ENCODE measurements at places on chromosomes 4 and X.
A peak's percentile ranks its signal among the peaks of the same experiment; 100 is the strongest.

DNA sequence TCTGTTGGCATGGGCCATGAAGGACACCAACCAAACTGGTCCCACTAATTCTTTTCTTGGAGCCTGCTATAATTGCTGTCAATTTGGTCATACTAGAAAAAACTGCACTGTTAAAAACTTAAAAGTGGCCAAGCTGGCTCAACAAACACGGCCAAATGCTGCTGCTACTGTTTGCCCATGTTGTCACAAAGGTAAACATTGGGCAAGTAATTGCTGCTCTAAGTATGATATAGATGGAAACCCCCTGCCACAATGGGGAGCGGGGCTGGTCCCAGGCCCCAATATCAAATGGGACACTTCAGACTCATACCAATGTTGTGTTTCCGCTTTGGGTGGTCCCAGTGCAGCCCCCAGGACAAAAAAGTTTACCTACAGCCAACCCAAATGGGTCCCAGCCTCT lies 52.1 kb downstream of the SPIN3 start:
- DNase-seq: no peak

GRCh38 chrX:136630881-136631280 lies 17.1 kb upstream of the CD40LG start:
- no peak for DNase-seq

- DNase-seq: no peak
Observed at GRCh38 chr4:819401-820229, 6.3 kb downstream of the CPLX1 start.

- no peak for DNase-seq
Observed at GRCh38 chrX:100677611-100678181, 33.7 kb downstream of the SRPX2 start.

DNA sequence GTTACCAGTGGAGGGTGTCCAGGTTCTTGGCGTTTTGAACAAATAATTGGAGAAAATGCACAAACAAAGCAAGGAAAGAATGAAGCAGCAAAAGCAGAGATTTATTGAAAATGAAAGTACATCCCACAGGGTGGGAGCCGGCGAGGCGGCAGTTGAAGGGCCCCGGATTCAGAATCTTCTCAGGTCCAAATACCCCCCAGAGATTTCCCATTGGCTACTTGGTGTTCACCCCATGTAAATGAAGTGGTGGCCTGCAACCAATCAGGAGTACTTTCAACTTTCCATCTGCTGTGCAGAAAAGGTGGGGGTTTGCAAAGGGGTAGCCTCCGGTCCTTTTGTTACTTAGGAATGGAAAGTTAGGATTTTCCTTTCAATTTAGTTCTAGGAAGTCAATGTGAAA lies 1447.0 kb downstream of the C4orf33 start:
- no peak for DNase-seq

DNA sequence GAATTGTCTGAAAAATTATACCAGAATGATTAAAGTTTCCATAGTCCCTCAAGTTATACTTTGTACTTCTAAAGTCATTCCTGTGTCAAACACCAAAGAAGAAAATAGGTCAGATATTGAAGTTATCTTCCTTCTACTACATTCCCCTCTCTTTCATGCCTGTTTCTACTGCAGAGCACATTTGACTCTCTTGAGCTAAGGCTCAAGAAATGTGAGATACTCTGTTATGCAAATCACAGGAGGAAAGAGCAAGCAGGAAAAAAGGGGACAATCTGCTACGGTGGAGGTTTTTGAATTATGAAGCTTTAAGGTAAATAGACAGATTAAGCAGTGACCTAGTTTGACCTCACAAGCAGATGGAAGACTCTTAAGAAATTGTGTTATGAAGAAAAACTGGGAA lies 198.9 kb upstream of the LDB2 start:
- DNase-seq: no peak

GRCh38 chr4:38166082-38166481 lies 205.9 kb downstream of the PTTG2 start:
- no peak for DNase-seq

- DNase-seq: no peak
Observed at GRCh38 chr4:52655506-52655905, 3.6 kb downstream of the USP46 start.

- DNase-seq: no peak
Observed at GRCh38 chr4:47615385-47615784, 130.3 kb downstream of the ATP10D start.

- no peak for DNase-seq
Observed at GRCh38 chr4:98506462-98507132, 151.8 kb downstream of the TSPAN5 start.

- DNase-seq: peak; percentile 90
Observed at GRCh38 chr4:124641715-124642381, 70.7 kb downstream of the ANKRD50 start.

DNA sequence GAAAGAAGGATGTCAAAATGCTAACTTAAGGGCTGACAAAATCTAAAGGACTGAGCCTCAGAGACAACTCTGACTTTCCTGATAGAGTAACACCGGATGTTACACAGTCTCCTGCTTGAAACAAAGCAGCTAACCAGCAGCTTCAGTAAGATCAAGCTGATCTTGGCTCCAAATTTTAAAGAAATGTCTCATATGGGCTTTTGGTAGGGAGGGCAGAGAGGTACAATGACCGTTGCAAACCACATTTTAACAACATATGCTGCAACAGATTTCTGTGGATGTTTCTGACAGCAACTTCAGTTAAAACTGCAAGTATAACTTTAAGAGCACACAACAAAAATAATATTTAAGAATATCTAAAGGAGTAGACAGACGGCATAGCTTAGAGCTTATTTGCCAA lies 9.1 kb downstream of the RPGR start:
- no peak for DNase-seq

GRCh38 chr4:134470544-134470943 lies 269.0 kb upstream of the PABPC4L start:
- no peak for DNase-seq

DNA sequence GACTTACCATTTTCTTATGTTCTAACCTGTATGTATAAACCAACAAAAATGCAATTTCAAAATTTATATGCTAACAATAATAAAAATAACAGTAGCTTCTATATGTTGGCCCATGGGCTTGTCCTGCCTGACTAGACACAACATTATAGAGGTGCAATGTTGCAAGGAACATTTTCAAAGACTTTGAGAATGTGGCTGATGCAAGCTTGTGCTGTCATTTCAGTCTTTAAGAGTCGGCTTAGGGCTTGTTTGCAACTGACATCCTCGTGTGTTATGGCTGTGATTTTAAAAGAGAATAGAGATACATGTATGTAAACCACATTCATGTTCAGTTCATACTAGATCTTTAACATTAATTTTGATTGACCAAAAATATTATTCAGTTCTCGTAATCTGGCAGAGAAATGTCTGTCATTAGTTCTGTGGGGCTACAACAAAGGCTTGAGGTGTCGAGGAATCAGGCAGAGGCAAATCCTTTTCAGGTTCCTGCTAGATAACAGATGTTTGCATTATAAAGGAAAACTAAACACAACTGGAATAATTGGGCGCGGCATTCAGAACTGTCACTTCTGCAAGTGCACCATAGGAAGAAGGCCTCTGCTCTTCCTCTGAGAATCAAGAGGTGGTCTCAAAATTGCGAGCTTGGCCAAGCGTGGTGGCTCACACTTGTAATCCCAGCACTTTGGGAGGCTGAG lies 13.1 kb downstream of the TMSB4X start:
- DNase-seq: no peak

- no peak for DNase-seq
Observed at GRCh38 chr4:23877758-23878229, 12.1 kb downstream of the PPARGC1A start.

DNA sequence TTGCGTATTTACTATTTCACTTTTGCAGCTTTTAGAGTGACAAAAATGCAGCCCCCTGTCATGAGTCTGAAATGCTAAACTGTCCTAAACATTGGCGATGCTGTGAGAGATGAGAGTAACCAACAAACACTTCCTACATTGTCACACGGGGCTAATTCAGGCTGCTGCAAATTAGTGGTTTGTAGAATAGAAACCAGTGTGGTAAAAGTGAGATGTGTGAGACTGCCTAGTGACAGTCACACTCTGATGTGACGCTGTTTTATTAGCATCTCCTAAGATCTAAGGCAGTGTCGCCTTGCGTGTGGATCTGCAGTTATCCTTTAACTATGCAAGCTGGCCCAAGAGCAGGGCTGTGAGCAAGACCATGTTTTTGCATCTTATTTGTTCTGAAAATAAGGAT lies 800.2 kb upstream of the TENM3 start:
- no peak for DNase-seq

DNA sequence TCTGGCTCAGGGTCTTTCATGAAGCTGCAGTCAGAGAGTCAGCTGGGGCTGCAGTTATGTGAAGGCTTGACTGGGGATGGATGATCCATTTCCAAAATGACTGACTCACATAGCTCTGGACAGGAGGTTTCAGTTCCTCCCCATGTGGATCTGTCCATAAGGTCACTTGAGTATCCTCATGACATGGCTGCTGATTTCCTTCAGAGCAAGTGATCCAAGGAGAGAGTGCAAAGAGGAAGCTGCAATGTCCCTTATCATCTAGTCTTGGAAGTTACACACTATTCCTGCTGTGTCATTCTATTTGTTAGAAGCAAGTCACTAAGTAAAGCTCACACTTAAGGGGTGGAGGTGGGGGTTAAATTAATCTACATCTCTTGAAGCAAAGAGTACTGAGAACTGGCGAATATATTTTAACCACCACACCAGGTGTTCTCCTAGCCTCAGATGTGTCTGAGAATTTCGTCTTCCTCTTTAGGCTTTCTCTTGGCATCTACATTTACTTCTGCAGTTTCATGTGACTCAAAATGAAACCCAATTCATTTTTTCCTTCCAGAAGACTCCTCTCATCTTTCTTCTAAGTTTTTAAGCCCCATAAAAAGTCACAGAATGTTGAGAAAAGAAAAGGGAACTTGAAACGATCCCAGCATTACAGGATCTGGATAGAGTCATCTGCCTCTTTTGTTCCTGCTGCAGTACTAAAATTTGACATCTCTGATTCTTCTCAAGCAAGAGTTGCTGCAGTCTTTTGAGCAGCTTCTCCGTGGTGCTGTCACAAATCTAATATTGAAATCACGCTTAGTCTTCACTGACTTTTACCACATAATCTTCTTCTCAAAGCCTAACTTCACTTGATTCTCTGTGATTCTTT lies 3.8 kb upstream of the GRPR start:
- no peak for DNase-seq

DNA sequence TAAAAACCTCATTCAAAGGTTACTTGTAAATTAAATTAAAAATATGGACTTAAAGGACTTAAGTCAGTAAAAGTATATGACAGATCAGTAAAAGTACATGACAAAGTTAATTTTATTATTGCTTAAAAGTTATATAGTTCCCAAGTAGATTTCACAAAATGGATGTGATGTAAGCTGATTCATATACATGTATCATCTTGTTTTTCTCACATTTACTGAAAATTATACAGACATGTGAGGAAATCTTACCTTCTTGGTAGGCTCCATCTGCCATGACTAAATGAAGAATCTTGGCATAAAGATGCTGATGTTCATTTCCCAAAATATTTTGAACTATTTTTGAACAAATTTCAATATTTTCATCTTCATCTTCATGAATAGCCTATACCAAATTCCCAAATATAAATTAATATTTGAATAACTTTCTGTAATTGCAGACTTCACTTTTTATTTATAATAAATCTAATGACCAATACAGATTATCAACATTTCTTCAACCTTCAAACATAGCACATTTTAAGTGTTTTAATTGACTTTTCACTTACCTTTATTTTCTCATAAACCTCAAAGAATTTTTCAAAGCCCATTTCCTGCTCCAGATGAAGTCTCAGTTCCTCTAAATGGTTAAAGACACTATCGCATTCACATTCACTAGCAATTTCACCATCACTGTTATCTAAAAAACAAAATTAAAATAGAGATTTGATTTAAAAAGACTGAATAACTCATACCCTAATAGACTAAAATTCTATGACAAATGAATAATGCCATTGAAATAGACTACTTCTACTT lies 129.4 kb upstream of the SH3RF1 start:
- no peak for DNase-seq

- no peak for DNase-seq
Observed at GRCh38 chr4:98773638-98774037, 115.2 kb upstream of the TSPAN5 start.

GRCh38 chr4:184635381-184635780 lies 13.9 kb downstream of the CASP3 start:
- no peak for DNase-seq

- DNase-seq: no peak
Observed at GRCh38 chrX:153549807-153550206, 32.4 kb downstream of the ATP2B3 start.

DNA sequence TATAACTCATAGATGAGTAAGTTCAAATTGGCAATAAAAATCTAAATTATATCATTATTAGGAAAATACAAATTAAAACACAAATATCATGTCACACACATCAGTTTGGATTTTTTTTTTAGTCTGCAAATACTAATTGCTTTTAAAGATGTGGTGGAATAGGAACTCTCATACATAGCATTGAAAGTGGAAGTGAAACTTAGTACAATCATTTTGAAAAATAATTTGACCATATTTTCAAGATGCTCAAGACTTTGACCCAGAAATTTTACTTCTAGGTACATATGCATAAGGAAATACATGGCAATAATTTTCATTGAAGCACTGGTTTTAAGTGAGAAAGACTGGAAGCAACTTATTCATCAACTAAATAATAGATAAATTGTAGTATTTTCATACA lies 147.5 kb upstream of the SMIM31 start:
- no peak for DNase-seq

GRCh38 chr4:3877236-3877635 lies 111.1 kb downstream of the ADRA2C start:
- no peak for DNase-seq

- no peak for DNase-seq
Observed at GRCh38 chrX:150044556-150044955, 106.3 kb upstream of the EOLA2 start.

GRCh38 chr4:48031802-48032525 lies 15.4 kb downstream of the NIPAL1 start:
- no peak for DNase-seq

GRCh38 chr4:77336411-77337142 lies 179.6 kb downstream of the CCNG2 start:
- no peak for DNase-seq

DNA sequence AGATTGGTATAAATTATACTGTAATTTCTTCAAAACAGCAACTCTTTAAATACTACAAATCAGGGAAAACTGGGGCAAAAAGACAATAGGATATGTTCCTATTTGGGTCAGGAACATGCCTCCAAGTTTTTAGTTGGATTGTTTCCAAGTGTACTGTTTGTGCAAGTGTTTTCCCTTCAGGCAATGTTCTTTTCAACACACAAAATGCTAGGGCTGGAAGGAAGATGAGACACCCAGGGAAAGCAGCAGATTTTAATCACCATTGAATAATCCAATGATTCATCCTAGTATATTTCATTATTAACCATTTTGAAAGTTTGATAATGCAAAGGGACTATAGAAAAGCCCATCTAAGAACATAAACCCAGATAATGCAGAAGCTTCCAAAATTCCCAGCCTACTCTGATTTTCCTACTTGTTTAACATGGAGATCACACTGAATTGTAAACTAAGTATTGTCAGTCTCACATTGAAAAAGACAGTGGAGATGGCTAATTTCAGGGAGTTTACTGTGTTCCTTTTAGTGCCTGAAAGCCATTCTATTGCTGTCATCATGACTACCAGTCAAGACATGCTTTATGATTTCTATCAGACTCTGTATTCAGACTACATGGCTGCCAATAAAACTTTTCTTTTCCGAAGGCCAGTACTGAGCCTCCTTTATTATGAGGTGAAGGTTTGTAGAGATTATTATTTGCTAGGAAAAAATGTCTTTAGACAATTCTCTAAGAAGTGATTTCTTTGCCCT lies 38.6 kb downstream of the COL4A6 start:
- DNase-seq: no peak

- DNase-seq: peak; percentile 89
Observed at GRCh38 chr4:26590639-26591038, 6.8 kb downstream of the TBC1D19 start.
